ENCODE measurements at places on chromosomes 2 and 18.

DNA sequence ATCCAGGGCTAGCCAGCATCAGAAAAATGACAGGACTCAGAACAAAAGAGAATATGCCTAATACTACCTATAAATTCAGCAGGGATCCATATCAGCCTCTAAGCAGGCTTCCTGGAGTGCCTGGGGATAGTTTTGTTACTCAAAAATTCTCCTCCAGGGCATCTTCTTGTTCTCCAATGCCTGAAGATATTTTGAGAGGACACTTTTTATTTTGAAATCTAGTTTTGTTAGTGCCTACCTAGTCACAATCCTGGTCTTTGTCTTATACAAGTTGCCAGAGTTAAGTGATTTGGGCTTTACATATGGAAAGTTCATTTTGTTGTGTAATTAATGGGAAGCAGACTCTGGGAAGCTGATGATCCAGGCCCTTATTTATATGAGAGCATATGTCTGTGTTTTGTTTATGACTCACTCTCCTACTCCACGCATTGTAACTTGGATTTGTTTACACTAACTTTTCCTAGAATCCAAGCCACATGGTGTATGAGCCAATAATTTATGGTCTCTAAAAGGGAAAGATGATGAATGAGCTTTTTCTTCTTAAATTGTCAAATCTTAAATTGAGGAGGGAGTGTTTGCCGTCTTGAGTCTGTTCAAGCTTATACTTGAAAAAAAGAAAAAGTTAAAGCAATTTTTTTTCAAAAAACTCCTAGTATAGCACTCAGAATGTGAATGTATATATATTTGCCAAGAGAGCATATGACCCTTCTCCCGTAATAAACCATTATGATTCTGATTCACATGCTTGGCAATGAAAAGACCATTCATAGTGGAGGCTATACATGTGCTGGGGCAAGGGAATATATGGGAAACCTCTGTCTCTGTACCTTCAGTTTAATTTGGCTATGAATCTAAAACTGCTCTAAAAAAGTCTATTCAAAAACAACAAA, 370.3 kb downstream of the SETBP1 start:
- DNase-seq: no peak

DNA sequence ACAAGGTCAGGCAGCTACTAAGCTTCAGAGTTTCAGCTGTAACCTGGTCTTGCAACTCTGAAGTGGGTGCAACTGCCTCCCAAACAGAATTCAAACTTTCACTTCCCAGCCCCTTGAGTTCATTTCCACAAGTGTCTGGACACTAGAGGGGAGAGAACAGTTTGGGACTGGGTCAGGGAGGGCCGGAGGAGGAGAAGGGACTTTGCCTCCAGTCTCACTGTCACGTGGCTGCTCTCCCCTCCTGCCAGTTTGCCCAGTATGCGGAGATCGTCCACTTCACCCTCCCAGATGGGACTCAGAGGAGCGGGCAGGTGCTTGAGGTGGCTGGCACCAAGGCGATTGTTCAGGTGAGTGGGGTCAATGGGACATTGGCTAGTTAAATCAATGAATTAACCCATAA, 20.6 kb upstream of the ANKRD53 start:
- DNase-seq: no peak

DNA sequence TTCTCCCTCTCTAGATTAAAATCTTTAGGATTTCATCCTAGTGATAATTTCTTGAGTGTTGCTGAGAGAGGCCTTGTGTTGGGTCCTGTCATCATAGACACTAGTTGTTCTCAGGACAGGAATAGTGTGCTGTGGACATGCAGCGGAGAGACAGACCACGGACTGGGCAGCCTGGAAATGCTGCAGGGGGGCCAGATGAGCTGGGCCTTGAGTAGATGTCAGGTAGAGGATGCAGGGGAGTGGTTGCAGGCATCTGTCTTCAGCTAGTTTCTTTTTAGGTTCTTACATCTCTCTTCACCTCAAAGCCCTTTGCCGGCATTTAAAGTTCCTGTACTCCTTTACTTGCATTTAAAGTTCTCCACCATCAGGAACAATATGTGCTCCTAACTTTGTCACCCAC, 42.8 kb downstream of the SP110 start:
- DNase-seq: no peak

- DNase-seq: no peak
These were observed 19.5 kb downstream of the FBXO15 start for GRCh38 chr18:74128159-74128558.

Data from keratinocyte (primary cell).